ENCODE measurements at places on chromosomes 13 and 19. TPM values are rescaled to one million over a fixed set of nuclear protein-coding genes. Genes with fewer than 3 reads are reported as not detected.

- no peak for ATAC-seq
Observed at GRCh38 chr19:2827840-2828489, 8.3 kb downstream of the ZNF554 start.

GRCh38 chr19:2500841-2501261 is 24.9 kb downstream of the GADD45B start:
- peak; percentile 10 for ATAC-seq

DNA sequence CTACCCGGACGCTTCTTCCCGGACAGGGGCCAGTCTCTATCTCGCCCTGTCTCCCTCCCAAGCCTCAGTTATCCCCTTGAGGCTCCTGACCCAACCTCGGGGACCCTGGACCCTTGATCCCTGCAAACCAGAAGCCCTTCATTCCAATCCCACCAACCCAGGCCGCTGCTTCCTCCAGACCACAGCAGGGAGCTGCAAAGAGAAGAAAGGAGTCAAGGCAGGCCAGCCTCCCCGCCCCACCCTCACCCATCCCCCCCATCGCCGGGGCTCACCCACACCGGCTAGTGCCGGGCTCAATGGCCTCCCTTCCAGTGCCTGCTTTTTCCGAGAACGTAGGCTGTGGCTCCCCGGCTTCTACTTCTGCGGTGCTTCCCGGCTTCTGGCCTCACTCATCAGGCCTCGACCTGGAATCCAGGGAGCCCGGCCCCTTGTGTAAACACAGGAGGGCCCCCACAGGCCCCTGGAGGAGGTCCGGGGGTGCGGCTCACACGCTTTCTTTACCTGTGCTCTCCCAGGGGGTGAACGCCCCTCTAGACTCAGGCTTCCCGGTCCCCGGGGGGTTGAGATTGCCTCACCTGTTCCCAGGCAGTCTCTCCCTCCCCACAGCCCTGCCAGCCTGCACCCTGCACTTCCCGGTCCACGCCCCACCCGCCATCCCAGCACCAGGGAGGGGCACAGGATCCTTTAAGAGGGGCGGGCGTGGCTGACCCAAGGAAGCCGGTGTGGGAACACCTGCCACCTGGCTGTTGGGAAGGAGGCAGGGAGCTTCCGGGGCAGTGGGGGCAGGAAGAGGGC is at the start of gene FAM83E:
FAM83E (minus strand) TSS at position 641 of the 795 bp plus-strand sequence. CDS start 1,704 bp downstream, outside the sequence.
- no peak for ATAC-seq

DNA sequence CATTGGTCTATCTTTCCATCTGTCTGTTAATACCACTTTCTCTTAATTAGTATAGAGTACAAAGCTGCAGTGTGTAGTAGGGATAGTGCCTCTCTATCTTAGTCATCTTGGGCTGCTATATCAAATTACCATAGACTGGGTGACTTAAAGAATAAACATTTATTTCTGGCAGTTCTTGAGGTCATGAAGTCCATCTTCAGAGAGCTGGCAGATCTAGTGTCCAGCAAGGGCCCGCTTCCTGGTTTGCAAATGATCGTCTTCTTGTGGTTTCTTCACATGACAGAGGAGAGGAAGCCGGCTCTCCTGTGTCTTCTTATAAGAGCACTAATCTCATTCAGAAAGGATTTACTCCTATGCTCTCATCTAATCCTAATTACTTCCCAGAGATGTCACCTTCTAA is 6.1 kb downstream of the ZNF700 start:
- ATAC-seq: peak; percentile 45

GRCh38 chr19:48738557-48739403 is 1.6 kb downstream of the RASIP1 start:
- ATAC-seq: peak; percentile 90

GJB2 gene
- not detected for total RNA-seq

PSG2 gene
- total RNA-seq: not detected
